ENCODE measurements at places on chromosomes 5 and 9. TPM values are rescaled to one million over a fixed set of nuclear protein-coding genes. Genes with fewer than 3 reads are reported as not detected.

GRCh38 chr5:56012281-56012963, 17.7 kb upstream of the IL6ST start:
- no peak for DNase-seq

DNA sequence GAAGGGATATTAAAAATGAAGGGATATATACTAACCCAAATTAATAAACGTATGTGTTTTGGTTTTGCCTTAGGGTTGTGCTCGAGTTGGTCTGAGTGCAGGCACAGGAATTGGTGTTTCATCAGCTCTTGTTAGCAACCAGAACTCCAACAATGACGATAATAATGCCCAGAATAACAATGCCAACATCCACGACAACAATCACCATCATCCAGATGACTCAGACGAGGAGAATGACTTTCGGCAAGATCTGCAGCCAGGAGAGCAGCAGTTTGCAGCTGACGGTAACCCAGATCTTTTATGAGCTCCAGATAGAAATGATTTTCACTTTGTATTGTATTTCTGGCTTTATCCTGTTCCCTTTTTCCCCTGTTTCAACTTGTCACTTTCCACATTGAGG, 33.2 kb downstream of the FBXO38 start:
- no peak for DNase-seq

DNA sequence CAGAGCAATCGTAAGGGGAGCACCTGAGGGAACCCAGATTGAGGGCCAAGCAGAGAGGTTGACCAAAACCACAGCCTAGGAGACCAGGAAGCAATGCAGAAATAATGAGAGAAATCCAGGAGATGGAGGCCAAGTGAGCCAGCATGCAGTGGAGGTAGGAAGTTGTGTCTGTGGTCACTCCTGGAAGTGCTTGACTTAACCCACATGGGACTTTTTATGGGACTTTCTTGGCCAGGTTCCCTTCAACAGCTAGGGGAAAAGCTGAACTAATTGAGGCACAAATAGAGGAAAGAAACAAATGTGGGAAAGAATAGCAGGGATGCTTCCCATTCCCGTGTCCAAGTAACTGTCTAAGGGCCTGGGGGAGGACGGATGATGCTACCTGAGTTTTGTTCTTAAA, 293.2 kb upstream of the CLINT1 start:
- no peak for DNase-seq

DNA sequence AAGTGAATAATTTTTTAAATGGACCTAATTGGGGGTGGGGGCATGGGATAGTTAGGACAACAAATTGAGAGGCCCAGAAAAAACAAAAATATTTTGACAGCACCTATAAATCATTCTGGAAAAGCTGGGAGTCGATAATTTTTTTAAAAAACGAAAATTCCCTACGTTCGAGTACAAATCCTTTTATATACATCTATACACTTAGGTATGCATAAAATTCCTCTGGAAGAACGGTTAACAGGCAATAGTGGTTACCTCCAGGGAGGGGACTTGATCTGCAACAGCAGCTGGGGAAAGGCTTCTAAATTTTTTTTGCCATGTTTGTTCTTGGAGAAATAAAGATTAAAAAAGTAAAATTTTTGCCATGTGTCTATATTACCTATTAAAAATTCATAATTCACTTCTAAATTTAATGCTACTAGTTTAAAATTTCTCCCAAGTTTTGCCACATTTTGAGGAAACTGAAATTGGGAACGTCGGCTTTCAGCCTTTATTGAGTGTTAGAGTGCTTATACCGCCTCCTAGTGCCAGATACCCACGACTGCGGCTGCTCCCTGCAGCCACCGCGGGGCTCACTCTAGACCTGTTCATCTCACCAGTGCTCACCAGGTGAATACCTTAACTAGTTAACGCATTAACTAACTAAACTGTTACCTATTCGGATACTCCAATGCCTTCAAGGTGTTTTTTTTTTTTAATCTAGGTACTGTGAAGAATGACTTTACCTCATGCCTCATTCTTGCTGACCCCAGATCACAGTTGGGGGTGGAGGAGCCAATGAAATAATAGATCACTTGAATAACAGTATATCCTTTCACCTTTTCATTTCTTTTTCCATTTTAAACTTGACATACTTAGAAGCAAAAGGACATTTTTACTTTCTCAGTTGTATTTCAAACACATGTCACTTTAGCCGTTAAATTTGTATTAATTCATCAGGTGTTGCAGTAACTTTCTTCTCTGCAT, 1.8 kb upstream of the BHMT start:
- no peak for DNase-seq

DNA sequence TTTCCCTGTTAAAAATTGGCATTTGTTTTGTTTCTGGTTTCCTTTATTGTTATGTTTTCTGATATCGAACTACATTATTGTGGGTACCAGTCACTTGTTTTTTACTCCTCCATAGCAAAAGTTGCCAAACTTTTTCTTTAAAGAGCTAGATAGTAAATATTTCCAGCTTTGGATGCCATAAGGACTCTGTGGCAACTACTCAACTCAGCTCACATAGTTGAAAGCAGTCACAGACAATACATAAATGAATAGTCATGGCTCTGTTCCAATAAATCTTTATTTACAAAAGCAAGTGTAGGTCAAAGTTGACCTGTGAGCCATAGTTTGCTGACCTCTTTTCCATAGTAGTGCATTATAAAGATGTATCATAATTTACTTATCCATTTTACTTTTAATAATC, 305.0 kb downstream of the RASEF start:
- no peak for DNase-seq

Gene PCDHA1
- total RNA-seq = 1.0 TPM
